DMS153 (cell line): ENCODE measurements at places on chromosomes 11 and 22.

GRCh38 chr22:28111501-28112189 is 192.6 kb upstream of the PITPNB start:
- no peak for DNase-seq

- DNase-seq, result no peak
Measured at GRCh38 chr22:27420195-27420816, 381.2 kb downstream of the MN1 start.

- DNase-seq, result no peak
Measured at GRCh38 chr11:93532806-93533205, 10.4 kb downstream of the SMCO4 start.

DNA sequence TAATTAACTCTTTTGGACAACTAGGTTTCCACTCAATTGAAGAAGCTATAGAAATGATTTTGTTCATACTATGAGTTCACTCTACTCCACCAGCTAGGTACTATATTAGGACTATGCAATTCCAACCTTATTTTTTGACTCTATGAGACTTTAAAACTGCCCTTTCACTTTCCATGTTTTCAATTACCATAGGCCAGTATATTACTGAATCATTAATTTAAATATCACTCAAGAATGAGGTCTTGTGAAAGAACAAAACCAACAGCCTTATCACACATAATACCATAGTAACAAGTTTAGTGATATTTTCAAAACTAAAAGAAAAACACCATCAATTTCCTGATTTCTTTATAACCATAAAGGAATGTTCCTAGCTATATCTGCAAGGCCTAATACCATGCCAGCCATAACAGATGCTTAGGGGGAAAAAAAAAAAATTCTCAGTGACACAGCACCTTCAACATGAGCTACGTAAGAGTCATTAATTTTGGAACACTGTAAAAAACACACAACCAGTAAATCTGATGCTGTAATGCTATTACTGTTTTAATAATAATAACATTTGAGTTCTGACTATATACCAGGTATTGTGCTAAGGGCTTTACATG is 6.1 kb downstream of the DCUN1D5 start:
- DNase-seq, result no peak

GRCh38 chr11:27673979-27674663 is 26.1 kb downstream of the BDNF start:
- DNase-seq, result no peak

- DNase-seq, result peak; percentile 2
Measured at GRCh38 chr11:87712802-87713202, 462.4 kb downstream of the RAB38 start.

DNA sequence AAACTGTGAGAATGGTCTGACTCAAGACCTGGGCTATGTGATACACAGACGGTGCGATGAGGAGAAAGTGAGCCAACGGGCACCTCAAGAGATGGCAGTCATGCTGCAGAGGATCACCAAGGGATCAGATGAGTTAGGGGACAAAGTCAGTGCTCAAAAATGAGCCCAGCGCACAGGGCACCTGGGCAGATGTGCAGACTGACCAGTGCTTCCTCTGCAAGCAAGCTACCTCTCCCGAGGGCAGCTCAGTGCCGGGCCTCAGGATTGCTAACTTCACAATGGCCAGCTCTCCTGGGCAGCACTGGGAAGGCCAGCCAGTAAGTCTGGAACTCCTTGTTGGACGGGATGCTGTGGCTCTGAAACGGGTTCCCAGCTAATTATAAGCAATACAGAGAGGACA is 15.3 kb downstream of the HDHD5 start:
- DNase-seq, result no peak

DNA sequence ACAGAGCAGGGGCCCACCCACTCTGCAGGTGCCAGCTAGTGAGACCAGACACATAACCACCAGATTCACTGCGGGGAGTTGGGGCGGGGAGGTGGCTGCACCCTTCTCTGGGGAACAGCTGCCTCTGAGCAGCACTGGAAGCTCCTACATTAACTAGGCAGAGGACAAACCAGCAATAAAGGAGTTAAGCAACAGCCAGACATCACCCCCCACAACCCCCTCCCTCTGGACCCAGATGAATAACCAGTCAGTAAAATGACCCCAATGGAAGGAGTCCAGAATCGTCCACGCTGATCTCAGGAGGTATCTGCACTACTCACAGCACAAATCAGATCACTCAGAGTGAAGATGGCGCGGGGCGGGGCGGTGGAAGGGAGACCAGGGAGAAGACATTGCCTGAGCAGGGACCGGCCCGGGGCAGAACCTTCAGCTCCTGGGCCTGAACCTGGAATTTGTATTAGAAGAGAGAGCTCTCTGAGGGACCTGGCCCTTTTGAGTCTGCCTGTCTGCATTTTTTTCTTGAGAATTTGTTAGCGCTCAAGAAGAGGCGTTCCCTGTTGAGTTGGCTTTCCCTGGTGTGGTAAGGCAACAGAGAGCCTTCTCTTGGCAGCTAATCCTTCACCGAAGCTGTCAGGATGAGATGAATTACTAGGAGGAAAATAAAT is 125.5 kb upstream of the NCAM1 start:
- DNase-seq, result no peak

DNA sequence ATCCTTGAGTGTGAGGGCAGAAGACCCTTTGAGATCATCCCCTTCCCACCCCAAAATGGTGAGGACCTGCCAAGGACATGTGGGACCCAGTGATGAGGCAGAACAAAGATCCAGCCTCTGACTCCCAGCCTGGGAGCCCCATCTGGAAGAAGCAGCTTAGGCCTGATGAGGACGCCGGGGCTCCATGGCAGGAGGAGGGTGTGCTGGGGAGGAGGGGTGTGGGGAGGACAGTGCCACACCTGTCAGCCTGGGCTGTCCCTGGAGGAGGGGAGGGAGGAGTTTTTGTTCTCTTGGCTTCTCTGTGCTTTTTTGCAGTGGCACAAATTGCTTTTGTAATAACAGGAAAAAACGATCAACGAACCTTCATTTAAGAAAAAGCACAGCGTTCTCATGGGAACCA is 44.4 kb upstream of the DAGLA start:
- no peak for DNase-seq

GRCh38 chr22:30602049-30602448 is 4.9 kb upstream of the TCN2 start:
- DNase-seq, result no peak
